Brain microvascular endothelial cell (primary cell): ENCODE measurements at places on chromosomes 11 and 22.

- DNase-seq, result no peak
Observed at GRCh38 chr11:100328626-100329340, 358.3 kb upstream of the ARHGAP42 start.

DNA sequence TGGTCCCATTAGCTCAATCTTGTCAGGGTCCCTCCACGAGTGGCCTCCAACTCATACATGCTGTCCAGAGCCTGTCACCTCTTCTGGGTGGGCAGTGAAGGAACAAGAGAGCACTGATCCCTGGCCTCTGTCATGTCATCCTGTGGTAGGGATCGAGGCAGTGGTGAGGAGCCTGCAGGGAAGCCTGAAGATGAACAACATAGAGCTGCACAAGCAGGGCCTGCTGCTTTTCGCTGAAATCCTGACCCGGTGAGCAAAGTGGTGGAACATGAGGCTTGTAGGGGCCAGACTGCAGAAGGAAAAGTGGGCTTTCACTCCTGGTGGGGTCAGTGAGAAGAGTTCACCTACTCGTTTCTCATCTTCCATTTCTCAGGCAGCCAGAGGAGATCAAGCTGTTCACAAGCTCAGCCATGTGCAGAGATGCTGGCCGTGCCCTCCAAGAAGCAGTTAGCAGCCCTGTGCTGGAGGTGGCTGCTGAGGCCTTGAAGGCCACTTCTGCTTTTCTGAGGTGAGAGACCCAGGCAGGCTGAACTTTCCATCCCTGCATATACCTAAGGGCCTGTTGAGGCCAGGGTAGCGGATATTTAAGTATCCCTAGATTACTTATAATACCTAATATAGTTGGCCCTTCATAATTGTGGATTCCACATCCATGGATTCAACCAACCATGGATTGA is 32.9 kb downstream of the MEI1 start:
- DNase-seq, result no peak

GRCh38 chr11:75655605-75656004 is 13.2 kb downstream of the MAP6 start:
- no peak for DNase-seq

DNA sequence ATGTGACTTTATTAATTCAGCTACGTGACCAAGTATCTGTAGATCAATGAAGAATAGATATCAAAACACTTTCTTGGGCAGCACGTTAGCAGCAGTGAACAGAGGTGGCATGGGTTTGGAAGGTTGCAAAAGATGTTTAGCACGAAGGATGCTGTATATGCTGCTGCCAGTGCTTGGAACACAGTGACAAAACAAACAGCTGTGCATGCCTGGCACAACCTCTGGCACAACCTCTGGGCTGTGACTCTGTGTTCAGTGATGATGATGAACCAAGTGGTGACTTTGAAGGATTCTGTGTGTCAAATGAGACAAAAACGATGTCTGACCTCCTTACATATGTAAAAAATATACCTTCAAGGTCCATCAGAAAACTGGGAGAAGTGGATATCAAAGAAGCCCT is 104.7 kb downstream of the TBC1D22A start:
- no peak for DNase-seq

DNA sequence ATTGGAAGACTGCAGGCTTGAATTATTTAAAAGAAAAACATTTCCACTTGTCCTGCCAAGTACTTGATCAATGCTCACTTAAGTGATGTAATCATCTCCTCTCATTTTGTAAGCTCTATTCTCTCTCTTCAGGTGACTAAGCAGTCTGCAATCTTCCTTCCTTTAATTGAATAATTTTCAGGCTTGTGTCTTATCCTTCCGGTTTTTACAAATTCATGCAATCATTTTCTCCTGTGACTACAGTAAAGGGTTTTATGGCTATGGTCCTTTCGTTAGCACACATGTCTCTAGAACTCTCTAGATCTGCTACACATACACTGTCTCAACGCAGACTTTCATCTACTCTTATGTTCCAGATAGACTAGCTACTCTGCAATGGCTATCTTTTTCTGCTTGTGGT is 12.6 kb upstream of the UPB1 start:
- no peak for DNase-seq
